ENCODE measurements at places on chromosomes 2 and 18.

GRCh38 chr2:39217192-39217550 lies 26.6 kb downstream of the CDKL4 start:
- no peak for DNase-seq

DNA sequence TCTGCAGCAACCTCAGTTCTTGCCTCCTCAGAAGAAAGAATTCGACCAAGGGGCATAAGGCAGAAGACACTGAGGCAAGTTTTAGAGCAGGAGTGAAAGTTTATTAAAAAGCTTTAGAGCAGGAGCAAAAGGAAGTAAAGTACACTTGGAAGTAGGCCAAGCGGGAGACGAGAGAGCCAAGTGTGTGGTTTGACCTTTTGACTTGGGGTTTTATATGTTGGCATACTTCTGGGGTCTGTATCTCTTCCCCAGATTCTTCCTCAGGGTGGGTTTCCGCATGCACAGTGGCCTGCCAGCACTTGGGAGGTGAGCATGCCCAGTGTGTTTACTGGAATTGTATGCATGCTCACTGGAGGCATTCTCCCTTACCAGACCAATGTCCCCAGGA lies 59.3 kb upstream of the ANKRD44 start:
- no peak for DNase-seq

- DNase-seq = peak; percentile 22
Observed at GRCh38 chr18:61893309-61893970, 633 bp upstream of the RNF152 start.

DNA sequence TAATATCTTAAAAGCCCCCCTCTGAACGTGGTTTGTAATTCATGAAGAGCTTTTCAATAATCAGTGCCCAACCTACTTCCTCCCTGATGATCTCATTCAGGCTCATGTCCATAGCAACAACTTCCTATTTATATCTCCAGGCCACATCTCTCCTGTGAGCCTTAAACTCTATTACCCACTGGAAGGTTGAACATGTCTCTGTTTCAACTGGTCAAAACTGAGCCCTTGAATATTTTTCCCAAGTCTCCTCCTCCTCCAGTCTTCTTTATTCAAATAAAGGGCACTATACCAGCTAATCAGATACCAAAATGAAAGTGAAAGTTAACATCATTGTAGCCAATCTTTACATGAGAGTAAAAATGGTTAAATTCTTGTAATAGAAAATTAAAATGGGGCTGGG lies 63.7 kb upstream of the ITGA4 start:
- DNase-seq = no peak

GRCh38 chr18:56413862-56414261 lies 224.5 kb downstream of the TXNL1 start:
- DNase-seq = no peak

- DNase-seq = no peak
Observed at GRCh38 chr2:100317634-100318033, 4.7 kb downstream of the LONRF2 start.

DNA sequence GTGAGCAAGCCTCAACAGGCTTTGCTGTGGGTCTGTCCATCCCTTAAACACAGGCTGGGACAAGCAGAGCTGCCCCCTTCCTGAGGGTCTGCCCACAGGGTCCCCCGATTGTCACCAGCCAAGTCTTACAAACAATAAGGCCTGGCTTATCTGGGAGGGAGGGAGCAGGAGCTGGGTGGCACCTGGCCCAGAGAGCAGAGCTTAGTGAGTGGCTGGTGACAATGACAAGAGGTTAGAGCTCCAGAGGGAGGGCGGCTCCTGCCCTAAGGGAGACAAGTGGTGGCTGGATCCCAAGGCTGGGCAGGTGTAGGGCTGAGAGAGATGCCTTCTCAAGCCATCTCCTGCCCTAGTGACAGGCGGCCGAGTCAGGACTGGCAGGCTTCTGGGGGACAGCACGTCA lies 125.5 kb downstream of the KLHL29 start:
- no peak for DNase-seq

DNA sequence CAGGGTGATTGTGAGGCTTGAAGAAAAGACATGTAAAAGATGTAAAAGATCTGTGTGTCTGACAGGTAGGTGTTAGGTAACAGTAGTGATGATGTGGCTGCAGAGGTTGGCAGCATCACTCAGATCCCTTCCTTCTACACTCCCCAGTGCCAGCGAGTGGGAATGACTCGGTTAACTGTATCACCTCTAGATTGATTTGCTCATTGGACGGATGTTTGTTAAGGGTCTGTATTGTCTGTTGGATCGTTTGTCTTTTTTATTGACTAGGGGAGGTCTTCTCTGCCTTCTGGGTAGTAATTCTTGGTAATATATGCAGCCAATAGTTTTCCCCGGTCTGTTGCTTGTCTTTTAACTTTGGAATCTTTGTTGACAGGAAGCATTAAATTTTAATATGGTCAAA lies 44.8 kb upstream of the CNGA3 start:
- no peak for DNase-seq

- no peak for DNase-seq
Observed at GRCh38 chr2:160837416-160837815, 322.8 kb upstream of the TANK start.

DNA sequence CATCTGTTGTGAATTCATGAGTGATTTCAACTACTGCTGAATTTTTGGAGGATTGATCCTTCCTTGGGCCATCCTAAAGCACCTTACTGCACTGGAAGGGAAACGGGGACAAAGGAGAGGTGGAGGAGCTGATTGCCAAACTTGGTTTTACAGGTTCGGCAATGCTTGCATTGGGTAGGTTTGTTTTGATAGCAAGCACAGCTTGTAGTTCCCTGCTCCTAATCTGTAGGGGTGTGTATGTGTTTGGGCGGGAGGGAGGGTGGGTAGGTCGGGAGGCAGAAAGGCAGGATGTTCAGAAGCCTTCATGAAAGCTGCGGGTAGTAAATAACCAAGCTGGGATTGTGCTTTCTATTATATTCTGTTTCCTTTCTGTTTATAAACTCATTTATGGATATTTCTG lies 24.6 kb downstream of the PHLPP1 start:
- no peak for DNase-seq

DNA sequence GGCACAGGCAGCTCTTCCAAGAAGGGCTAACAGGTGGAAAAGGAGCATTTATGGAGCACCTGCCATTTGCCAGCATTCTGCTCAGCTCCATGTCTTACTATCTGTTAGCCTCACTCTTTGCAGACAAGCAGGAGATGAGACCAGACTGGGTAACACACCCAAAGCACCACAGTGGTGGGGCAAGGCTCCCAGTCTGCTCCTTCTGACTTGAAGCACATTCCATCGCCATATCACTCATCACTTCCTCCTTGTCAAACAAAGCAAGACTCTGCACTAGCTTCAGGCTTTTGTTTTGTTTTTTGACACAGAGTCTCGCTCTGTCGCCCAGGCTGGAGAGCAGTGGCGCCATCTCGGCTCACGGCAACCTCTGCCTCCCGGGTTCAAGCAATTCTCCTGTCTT lies 182.8 kb downstream of the MGAT5 start:
- DNase-seq = no peak

DNA sequence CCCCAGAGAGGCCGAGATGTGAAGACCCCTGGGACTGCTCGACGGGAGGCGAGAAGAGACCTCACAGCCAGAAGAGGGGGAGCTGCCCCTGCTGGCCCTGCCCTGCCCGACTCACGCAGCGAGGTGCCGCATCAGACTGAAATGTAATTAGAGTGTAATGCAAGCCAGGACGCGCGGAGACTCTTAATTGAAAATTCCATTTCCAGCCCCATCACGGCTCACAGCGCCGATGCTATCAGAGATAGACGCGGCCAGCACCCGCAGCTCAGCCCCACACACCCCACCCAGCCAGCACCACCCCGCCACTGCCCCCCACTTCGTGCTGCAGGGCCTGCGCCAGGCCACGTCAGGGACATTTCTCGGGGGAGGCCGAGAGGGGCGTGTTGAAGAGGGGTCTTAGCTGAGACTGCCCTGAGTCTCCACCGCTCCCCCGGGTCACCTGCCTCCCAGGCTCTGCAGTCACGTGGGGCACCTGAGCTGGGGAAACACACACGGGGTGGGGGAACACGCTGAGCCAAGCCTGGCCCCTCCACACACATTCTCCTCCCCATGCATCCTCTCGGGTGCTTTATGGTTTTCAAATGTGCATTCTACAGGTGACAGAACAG lies 78.1 kb downstream of the TEX51 start:
- no peak for DNase-seq

DNA sequence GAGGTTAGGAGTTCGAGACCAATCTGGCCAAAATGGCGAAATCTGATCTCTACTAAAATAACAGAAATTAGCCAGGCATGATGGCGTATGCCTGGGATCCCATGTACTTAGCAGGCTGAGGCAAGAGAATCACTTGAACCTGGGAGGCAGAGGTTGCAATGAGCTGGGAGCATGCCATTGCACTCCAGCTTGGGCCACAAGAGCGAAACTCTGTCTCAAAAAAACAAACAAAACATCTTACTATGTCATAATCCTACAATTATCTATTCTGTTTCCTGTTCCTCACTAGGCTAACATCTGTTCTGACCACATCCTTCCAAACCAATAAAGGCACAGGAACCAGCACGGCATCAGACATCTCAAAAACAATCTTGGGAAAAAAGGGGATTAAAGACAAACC lies 361.8 kb upstream of the UBE2E3 start:
- no peak for DNase-seq

GRCh38 chr2:145021962-145022665 lies 502.2 kb upstream of the ZEB2 start:
- DNase-seq = no peak

- no peak for DNase-seq
Observed at GRCh38 chr2:239273280-239274234, 127.3 kb downstream of the HDAC4 start.

DNA sequence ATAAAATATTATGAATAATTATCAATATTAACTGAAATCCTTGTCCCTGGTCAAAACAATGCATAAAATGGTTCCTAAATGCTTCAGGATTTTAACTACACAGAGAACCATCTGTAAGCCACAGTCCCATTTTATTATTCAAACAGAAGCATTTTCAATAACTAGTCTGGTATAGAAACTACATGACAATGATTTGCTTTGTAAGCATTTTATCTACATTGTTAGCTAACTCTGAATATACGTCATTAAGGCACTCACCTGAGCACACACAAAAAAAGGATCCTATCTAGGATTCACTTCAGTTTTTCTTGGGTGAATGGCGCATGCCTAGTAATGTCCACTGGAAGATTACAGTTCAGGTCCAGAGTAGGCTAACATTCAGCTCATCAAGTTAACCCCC lies 22.8 kb downstream of the EPB41L3 start:
- DNase-seq = no peak

DNA sequence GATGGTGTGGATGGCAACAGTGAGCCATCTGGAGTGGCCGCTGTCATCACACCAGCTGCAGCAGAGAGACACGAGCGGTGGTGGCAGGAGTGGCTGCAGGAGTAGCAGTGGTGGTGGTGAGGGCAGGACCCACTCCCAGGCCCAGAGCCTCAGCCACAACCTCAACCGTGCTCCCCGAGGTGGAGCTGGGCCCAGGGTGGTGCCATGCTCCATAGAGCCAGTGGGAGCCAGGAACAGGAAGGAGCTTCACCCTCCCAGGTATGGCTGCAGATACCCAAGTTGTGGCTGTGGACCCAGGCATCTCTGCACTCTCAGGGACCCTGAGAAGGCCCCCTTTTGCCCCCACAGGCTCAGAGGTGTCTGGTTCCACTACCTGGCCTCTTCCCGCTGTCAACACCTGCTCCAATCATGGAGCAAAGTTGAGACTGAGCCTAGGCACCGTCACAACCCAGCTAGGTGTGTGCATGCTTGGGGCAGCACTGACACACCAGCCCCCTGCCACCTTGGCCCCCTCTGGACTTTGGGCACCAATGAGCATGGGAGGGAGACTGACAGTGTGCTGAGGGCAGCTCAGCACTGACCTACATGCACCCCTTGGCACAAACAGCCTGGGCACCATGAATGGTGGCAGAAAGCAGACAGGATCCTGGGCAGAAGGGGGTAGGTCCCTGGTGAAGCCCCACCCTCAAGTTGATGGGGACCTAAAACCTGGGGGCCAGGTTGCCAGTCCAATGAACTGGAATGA lies 188.9 kb downstream of the NDUFA10 start:
- DNase-seq = no peak

DNA sequence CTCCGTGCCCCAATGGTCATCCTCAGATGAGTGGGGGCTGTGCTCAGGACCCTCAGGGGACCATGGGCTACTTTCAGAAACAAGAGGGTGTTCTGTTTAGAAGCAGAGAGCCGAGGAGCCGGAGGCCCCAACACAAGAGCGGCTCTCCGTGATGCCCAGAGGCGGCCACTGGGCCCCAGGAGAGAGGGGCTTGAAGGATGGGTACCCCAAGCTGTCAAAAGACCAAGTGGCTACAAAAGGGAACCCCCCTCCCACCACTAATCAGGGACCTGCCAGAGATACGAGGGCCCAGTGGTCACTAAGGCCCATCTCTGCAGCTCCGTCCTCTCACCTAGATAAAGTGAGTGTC lies 93.6 kb downstream of the HDAC4 start:
- no peak for DNase-seq

DNA sequence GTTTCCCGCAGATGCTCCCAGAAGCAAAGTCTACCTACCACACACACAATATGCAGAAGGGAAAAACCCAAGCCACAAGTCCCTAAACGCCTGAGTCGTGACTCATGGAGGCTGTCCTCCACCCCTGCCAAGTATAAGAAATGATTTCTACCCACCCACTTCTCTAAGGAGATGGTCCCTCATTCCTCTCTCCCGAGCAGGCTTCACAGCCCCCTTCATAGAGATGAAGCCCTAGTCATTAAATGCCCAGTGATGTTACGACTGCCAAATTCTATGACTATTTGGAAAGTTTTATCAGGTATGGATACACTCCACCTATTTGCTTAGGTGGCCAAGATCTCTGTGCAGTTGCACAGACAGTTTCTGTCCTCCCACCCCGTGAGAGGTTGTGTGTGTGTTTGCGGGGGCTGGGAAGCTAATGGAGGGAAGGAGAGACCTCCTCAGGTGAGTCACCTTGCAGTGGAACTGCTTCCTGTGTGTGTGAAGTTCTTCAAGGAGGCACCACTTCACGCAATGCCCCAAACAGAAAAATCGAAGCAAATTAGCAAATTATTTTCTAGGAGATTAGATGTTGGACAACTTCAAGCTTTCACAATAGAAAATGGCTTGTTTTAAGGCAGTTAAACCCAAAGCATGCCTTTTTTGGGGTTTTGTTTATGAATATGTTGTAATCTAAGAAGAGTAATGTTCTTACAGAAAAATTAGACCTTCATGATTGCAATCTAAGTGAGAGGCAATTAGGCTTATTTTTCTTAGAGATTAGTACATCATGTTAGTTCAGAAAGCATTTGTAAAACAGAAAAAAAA lies 175.2 kb downstream of the TGIF1 start:
- peak; percentile 45 for DNase-seq

GRCh38 chr2:215817046-215817445 lies 196.3 kb downstream of the MREG start:
- DNase-seq = no peak

Data from stimulated activated CD4-positive, alpha-beta T cell treated with anti-CD3 and anti-CD28 coated beads, Interleukin-4, amount 100 ng/mL, for 4 hours (primary cell).